ENCODE measurements at places on chromosomes 5 and 9.

DNA sequence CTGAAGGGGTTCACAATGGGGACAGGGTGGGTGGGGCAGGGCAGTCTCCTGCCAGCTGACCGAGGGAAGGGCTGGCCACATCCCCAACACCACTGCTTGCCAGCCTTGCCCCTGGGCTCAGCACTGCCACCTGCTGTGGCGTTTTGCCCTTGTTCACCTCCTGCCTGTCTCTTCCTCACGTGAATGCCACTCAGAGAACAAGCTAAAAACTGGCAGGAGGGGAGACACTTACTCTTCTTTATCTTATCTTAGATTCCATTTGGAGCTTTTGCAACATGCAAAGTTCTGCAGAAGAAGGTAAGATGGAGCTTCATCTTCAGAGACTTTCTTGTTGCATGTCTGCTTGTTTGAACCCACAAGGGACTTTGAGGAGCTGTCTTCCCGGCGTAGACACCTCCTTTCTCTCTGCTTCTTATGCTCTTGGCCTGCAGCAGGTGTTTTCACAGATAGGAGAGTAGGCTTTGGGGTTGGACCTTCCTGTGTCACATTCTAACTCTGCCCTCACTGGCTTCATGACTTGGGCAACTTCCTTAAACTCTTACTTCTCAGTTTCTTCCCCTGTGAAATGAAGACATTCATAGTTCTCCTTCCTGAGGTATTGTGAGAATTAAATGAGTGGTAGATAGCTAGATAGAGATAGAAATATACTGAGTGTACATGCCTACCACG is 4.1 kb downstream of the LRSAM1 start:
- DNase-seq: peak; percentile 47

- DNase-seq: no peak
Measured at GRCh38 chr5:32044434-32044833, 129.7 kb downstream of the GOLPH3 start.

GRCh38 chr5:59040024-59040803 is 457.3 kb downstream of the RAB3C start:
- no peak for DNase-seq

GRCh38 chr5:122063836-122064235 is 14.2 kb downstream of the LOX start:
- DNase-seq: no peak

DNA sequence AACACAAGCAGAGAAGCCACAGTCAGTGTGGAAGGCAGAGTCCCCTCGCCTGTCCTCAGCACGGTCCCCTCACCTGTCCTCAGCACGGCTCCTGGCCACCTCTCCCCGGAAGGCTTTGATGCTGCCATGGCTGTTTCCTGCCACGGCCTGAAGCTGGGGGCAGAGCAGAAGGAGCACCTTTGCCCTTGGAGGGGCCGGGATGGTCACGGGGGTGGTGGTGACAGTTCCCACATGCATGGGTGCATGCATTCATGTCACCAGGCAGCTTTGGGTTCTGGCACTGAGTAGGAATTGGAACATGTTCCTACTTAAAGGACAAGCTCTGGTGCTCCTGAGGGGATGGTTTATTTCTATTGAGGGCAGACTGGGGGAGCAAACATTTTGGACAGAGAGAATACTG is 57.8 kb upstream of the PHYKPL start:
- no peak for DNase-seq

GRCh38 chr9:135505406-135506187 is 5.1 kb downstream of the MRPS2 start:
- no peak for DNase-seq

DNA sequence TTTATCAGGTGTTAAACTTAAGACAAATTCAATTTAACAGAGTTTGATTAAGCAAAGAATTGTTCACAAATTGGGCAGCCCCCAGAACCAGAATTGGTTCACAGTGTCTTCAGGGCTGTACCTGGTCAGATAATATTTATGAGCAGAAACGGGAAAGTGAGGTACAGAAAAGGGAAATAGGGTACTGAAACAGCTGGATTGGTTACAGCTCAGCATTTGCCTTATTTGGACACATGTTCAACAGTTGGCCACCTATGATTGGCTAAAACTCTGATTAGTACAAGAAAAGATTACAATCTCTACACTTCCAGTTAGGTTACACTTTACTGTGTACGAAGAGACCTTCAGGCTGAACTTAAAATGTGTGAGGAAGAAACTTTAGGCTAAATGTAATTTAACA is 18.7 kb downstream of the LRRC70 start:
- no peak for DNase-seq

Measured in CD4-positive, alpha-beta T cell (primary cell).